Tracheal epithelial cell (primary cell): ENCODE measurements at places on chromosomes 7 and 10. TPM values are rescaled to one million over a fixed set of nuclear protein-coding genes. Genes with fewer than 3 reads are reported as not detected.

The PRKCQ gene
- 2.3 and 3.1 TPM in 2 replicates for total RNA-seq

The STEAP2 gene
- 2.7 and 8.7 TPM in 2 replicates for total RNA-seq

The SUFU gene
- 0.72 and 1.3 TPM in 2 replicates for total RNA-seq

The DNAJC9 gene
- total RNA-seq = 21.7 and 30.4 TPM in 2 replicates

The PPP1R9A gene
- total RNA-seq = 0.85 and 6.0 TPM in 2 replicates

The ASB4 gene
- not detected in 2 replicates for total RNA-seq

The CFAP58 gene
- total RNA-seq = 0.43 and 0.48 TPM in 2 replicates

The NPY4R gene
- not detected in 2 replicates for total RNA-seq

The SHTN1 gene
- total RNA-seq = 2.3 and 4.3 TPM in 2 replicates

The AGR3 gene
- not detected in 2 replicates for total RNA-seq

The ELMO1 gene
- total RNA-seq = 1.4 TPM in 1 of 2 replicates, not detected in the other

The LIPA gene
- 34.1 and 43.4 TPM in 2 replicates for total RNA-seq

The SERPINE1 gene
- total RNA-seq = 126 and 446 TPM in 2 replicates

The CACNB2 gene
- under 0.01 TPM in 1 of 2 replicates, not detected in the other for total RNA-seq

The HABP2 gene
- total RNA-seq = 0.24 TPM in 1 of 2 replicates, not detected in the other

The ADO gene
- 27.7 and 33.0 TPM in 2 replicates for total RNA-seq

The LRRN3 gene
- total RNA-seq = under 0.01 TPM in 1 of 2 replicates, not detected in the other

The MUC3A gene
- total RNA-seq = not detected in 2 replicates

The ZNF679 gene
- total RNA-seq = not detected in 2 replicates

The DNAJC30 gene
- 0.72 and 1.1 TPM in 2 replicates for total RNA-seq

The CFAP70 gene
- 0.96 and 1.3 TPM in 2 replicates for total RNA-seq

The INPP5A gene
- 16.9 and 18.5 TPM in 2 replicates for total RNA-seq

The MACROH2A2 gene
- total RNA-seq = 12.8 and 17.6 TPM in 2 replicates

The SPAM1 gene
- total RNA-seq = not detected in 2 replicates

The LRRC18 gene
- not detected in 2 replicates for total RNA-seq

The CRHR2 gene
- total RNA-seq = not detected in 2 replicates

The TMEM139 gene
- 3.0 and 13.5 TPM in 2 replicates for total RNA-seq

The AMZ1 gene
- under 0.01 and 0.24 TPM in 2 replicates for total RNA-seq

The CPXM2 gene
- 0.21 and 0.48 TPM in 2 replicates for total RNA-seq
